ENCODE measurements at places on chromosomes 13 and 19.

- no peak for DNase-seq
Observed at GRCh38 chr13:83325125-83325853, 557.0 kb downstream of the SLITRK1 start.

DNA sequence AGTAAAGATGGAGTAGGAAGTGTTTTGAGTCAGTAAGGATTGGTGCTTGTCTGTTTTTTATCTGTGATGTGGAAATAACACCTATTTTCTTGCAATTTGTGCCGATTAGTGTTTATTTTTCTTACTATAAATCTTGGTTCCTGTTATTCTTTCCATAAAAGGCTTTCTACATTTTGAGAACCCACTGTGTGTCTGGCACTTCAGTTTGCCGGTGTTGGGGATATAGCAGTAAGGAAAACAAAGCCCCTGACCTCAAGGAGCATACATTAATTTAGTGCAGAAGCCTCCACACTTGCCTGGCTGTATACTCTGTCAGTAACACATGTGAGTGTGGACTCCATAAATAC, 35.6 kb upstream of the GARRE1 start:
- DNase-seq, result no peak

DNA sequence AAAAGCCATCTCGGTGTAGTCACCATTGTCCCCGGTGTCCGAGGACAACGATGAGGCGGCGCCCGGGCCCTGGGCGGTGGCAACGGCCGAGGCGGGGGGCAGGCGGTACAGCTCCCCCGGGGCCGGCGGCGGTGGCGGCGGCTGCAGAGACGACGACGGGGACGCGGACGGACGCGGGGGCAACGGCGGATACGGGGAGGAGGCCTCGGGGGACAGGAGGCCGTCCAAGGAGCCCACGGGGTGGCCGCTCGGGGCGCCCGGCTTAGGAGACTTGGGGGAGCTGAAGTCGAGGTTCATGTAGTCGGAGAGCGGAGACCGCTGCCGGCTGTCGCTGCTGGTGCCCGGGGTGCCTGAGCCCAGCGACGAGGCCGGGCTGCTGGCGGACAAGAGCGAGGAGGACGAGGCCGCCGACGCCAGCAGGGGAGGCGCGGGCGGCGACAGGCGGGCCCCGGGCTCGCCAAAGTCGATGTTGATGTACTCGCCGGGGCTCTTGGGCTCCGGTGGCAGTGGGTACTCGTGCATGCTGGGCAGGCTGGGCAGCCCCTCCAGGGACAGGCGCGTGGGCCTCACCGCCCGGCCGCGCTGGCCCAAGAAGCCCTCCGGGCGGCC, 3.5 kb downstream of the IRS2 start:
- DNase-seq, result no peak

DNA sequence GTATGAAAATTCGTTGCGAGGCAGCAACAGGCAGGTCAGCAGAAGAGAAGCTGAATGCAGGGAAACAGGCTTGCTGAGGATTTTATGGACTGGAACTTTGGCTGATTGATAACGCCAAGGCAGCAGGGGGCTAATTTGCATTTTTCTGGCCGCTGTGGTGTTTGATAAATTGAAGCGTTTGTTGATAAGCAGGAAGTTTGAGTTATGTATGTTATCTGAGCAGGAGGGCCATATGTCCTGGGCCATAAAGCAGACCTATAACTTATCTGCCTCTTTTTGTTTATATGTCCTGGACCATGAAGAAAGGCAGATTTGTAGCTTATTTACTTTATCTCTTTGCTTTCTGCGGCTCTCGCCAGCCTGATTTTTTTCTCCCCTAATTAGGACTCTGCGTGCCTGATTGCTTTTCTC, 65.9 kb downstream of the ZNF627 start:
- no peak for DNase-seq

GRCh38 chr19:47573071-47574026, at the start of gene ZNF541:
TSS of gene ZNF541 (minus strand) at chr19:47573148. CDS start at chr19:47555856, 17,292 bp downstream.
- peak; percentile 90 for DNase-seq

DNA sequence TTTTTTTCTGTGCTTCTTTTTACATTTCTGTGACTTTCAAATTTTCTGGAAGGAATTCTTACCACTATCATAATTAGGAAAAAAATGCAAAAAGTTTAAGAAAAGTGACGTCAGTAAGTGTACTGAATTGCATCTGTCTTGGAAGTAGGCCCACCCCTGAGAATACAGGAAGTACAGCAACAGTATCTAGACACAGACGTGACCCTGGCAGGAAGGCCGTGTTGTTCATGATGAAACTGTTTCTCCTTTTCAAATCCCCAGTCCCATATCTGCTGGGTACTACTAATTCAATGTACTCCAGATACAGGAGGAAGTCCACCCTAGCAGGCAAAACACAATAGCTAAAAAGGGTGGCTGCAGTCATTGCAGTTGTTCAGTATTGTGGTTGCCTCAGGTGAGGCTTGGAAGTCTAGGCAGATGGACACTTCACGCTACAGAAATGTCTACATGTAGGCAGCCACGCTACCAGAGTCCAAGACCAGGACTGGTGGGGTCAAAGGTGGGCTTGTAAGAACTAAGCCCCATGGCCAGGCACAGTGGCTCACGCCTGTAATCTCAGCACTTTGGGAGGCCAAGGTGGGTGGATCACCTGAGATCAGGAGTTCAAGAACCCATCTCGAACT, 49.6 kb upstream of the MED4 start:
- DNase-seq, result no peak

- DNase-seq, result no peak
Observed at GRCh38 chr13:111897846-111898215, 169.1 kb upstream of the SOX1 start.

- no peak for DNase-seq
Observed at GRCh38 chr13:34360702-34361101, 542.8 kb downstream of the RFC3 start.

DNA sequence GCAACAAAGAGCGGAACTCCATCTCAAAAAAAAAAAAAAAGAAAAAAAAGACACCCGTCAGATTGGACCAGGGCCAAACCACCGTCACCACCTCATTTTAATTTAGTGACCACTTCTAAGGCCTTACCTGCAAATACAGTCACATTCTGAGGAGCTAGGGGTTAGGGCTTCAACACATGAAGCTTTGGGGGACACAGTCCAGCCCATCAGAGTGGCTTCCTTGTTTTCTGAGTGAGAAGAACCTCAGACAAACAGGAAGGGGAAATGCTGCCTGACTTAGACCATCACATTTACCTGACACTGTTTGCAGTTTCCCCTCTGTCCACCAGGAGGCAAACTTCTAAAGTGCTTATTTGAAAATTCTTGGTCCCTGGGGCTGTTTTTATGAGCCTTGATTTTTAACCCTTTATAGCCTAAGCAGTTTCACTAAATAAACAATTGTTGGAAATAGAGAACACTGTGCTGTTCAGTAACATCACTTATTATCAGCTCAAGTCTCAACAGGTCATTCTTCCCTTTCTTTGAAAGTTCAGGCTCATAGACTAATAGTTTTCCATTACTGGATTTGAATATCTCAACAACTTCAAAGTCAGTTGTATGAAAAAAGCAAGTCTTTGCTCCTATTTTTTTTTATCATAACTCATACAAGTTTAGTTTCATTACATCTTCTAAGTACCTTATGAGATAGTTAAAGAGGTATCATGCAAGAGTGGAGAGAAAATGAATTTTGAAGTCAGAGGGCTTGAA, 74.9 kb upstream of the WASF3 start:
- peak; percentile 66 for DNase-seq

DNA sequence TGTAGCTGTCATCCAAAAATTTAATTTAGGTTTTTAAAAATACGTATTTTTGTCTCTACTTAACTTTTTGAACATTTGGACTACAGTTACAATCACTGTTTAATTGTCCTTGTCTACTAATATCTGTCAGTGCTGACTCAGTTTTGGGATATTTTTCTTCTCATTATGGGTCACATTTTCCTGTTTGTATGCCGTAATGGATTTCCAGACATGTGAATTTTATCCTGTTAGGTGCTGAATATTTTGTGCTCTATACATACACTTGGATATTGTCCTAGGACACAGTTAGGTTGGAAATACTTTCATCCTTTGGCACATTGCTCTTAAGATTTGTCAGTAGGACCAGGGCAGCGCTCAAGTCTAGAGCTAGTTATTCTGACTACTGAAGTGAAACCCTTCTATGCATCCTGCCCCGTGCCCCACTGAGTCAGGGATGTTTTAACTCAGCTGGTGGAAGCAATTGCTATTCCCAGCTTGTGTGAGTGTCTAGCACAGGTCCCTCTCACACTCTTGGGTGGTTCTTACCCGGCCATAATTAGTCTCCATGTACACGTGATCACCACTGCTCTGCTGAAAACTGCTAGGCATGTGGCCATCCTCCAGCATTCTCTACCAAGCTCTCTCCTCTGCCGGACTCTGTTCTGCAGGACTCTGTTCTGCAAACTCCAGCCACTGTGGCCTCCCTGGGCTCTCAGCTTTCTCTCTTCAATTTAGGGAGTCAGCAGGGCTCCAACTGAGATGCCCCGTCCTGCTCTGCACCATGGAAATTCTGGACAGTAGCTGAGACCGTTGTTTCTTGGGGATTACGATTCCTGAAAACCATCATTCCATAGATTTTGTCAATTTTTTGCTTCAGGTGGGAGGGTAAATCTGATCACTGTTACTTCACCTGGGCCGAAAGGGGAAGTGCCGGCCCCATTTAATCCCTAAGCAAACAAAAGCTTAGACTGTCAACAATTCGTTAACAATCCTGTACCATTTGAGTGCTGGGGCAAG, 11.1 kb downstream of the PROZ start:
- DNase-seq, result no peak

DNA sequence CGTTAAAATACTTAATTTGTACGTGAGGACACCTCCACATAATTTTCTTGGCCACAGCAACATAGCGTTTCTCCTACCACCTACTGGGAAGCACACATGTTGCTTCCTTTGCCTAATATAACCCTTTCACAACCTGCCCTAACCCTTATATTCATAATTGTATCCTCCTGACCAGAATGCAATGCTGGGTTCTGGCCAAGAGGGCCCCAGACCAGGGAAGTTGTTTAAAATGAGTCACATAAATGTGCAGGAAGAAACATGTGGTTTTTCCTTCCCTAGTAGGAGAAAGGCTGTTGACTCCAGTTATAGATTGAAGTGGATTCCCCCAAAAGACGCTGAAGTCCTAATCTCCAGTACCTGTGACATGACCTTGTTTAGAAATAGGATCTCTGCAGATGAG, 187.3 kb downstream of the NUFIP1 start:
- no peak for DNase-seq

DNA sequence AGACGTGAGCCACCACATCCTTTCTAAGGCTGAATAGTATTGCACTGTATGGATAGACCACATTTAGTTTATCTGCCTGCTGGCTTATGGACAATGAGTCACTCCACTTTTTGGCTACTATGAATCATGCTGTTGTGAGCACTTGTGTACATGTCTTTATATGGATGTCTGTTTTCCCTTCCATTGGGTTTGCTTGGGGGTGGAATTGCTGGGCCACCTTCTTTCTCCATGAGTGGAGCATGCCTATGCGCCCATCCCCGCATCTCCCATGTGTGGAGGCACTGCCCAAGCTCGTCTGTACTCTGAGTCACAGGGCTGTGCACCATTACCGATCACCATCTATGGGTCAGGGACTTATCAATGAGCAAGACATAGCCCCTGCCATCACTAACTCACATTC, 127.2 kb upstream of the GJB6 start:
- no peak for DNase-seq

DNA sequence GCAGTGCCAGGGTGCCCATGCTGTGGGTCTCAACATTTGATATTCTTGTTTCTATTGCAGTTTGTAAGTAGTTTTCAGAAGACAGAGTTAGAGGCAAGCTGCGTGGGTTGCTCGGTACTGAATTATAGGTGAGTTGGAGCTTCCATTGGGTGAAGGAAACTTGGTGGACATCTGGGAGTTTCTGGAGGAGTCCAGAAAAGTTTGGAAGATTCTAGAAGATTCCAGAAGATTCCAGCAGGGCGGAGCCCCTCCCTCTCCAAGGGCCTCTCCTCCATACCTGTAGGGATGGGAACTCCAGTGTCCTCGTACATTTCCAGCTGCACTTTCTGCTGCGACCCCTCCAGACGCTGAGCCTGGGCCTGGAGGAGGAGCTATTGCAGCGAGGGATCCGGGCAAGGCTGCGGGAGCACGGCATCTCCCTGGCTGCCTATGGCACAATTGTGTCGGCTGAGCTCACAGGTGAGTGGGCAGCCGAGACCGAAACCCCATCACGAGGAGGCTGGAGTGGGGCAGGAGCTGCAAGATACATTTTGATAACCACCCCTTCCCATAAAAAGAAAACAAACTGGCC, 28.6 kb downstream of the TIMM13 start:
- no peak for DNase-seq

DNA sequence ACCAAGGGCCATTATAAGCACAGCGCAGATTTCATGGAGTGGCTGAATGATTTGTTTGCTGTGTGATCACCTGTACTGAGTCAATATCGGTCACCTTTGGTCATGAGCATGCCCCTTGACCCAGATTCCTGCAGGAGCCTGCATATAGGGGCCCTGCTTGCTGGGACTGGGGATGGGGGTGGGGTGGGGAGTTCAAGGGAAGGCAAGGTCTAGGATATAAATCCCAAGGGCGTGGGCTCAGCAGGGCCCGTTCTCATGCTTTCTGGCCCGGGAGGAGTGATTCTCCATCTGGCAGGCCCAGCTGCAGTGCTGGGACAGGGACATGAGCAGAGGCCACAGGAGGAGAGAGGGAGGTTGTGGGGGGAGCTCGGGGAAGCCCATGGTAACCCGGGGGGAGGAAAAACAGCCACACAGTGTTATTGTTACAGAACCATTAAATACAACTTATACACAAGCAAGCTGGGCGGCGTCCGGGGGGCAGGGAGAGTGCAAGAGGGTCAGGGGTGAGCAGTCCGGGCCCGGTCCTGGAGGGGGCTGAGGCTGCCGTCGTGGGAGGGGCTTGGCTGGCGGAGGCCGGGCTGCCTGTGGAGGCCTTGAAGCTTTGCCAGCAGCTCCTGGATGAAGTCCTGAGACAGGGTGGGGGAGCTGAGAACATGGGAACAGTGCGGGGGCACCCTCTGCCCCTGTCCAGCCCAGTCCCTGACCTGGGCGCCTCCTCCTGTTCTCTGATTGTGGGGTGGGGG, 5.2 kb downstream of the PPP1R14A start:
- no peak for DNase-seq

- DNase-seq, result no peak
Observed at GRCh38 chr19:23978068-23978467, 63.4 kb downstream of the ZNF726 start.

- no peak for DNase-seq
Observed at GRCh38 chr13:111202156-111202621, 87.1 kb downstream of the ARHGEF7 start.

DNA sequence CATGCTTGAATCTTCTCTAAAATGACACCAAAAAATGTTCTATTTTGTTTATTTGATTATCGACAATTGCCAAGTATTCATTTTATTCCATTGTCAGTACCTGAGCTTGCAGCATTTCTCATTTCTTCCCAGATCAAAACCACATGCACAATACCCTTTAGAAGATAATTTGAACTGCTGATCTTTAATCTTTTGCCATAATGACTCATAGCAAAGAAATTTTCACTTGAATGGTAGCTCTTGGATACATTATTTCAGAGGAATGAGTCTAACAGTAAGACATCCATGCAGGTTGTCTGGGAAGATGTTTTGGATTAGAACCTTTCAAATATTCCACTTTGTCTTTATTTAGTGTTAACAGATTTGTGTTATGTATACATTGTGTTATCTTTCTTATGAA, 42.0 kb upstream of the RXFP2 start:
- no peak for DNase-seq

- DNase-seq, result no peak
Observed at GRCh38 chr13:53167561-53167960, 138.9 kb downstream of the OLFM4 start.

GRCh38 chr13:51212758-51213157, 9.4 kb upstream of the FAM124A start:
- DNase-seq, result no peak

GRCh38 chr19:43872547-43873336, 45.6 kb downstream of the ZNF283 start:
- DNase-seq, result no peak
